Stimulated activated CD8-positive, alpha-beta memory T cell treated with anti-CD3 and anti-CD28 coated beads, Interleukin-4, amount 100 ng/mL, for 1 hour (primary cell): ENCODE measurements at places on chromosomes 11 and 22.

- DNase-seq: no peak
Measured at GRCh38 chr22:46758867-46759290, 3.6 kb upstream of the TBC1D22A start.

- DNase-seq: no peak
Measured at GRCh38 chr11:65719871-65720210, 757 bp downstream of the RNASEH2C start.

GRCh38 chr22:41178425-41178975 is 26.6 kb upstream of the L3MBTL2 start:
- no peak for DNase-seq

DNA sequence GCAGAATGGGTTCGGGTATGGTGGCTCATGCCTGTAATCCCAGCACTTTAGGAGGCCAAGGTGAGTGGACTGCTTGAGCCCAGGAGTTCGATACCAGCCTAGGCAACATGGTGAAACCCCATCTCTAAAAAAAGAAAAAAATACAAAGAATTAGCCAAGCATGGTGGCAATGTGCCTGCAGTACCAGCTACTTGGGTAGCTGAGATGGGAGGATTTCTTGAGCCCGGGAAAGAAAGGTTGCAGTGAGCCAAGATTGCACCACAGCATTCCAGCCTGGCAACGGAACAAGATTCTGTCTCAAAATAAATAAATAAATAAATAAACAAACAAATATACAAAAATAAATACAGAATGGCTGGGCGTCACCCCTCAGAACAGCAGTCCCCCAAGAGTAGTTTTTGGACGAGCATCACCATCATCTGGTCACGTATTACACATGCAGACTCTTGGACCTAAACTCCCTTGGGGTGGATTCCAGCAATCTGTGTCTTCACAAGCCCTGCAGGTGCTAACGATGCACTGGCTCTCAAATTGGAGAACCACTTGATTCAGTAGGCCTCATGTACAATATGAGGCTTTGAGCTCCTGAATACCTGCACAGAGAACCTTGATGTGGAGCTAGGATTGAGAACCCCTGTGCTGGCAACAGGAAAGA is 33.5 kb downstream of the CLMP start:
- DNase-seq: no peak

DNA sequence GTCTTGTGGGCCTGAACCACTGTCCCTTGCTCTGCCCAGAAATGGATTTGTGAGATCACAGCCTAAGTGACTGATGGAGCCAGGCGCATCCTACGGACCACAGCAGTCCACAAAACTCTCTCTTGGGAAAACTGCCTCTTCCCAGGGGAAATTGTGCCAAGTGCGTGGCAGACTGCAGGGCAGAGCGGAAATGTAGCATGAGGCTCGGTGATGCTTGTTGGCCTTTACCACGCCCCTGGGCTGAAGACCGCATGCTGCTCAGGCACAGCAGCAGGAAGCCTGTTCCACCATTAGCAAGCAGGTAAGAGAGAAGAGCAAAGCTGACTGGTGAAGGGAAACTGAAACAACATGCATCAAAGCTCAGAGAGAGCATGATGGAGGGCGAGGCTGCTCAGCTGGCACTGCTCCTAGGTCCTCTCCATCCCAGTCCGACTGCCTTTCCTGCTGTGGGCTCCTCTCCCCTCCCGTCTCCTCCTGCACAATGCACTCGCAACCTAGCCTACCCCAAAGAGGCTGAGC is 26.5 kb upstream of the SCARF2 start:
- DNase-seq: peak; percentile 23

DNA sequence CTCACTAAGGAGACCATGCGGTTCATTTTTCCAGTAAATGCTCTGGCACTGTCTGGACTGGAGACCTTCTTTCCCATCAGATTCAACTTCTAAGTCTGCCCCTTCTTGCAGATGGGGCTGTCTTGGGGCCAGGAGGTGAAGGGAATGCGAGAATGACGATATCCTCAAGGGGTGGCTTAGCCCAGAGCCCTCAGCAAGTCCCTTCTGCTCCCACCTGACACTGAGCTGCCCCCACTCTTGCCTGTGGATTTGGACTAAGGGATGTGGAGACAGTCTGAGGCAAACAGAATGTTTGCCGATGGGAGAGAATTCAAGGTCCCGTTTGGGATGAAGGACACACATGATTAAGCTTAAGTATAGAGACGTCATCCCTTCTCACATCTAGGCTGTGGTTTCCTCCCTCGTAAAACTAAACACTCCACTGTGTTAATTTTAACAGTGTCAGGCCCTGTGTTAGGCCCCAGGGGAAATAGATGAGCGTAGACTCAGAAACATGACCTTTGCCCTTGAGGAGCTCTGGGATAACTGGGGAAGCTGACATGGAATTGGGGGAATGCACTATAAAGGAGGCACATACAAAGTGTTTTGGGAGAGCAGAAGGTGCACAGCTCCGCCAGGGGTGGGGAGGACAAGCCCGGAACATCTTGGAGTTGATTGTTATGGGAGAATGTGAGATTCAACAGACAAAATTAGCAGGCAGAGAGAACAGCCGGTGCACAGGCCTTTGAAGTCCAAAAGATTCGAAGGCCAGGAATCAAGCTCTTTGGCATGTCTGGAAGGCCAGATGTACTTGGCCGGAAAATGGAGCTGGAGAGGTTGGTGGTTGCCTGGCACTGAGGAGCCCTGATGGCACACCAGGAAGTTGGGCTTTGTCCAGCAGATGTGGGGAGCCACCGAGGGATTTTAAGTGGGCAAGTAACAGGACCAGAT is 71.6 kb downstream of the ST3GAL4 start:
- DNase-seq: no peak

- no peak for DNase-seq
Measured at GRCh38 chr11:115652094-115652493, 147.9 kb upstream of the CADM1 start.

DNA sequence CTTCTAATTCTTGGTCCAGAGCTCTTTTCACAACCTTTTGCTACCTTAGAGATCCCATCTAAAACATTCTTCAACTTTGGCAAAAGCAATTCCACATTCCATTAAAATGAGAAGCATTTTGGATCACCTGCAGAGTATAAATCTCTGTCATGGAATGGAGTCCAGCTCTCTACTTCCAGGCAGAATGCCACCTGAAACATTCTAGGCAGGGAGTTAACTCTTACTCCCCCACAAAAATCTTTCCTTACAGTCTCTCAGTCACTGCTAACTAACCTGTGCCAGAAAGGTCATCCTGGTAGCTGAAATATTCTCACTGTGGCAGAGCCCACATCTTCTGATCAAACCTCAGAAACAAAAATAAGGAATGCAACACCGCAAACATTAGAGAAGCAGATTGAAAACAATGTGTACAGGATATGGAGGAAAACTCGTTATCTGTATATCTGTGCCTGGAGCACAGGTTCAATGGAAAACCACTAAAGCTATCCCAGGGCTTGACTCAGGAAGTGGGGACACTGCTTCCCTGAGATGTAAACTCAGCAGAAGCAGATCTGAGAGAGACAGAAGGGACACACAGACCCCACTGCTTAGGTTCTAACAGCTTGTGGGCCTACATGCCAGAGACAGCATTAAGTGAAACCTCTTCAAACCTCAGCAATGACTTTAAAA is 78.9 kb downstream of the KCNC1 start:
- no peak for DNase-seq

DNA sequence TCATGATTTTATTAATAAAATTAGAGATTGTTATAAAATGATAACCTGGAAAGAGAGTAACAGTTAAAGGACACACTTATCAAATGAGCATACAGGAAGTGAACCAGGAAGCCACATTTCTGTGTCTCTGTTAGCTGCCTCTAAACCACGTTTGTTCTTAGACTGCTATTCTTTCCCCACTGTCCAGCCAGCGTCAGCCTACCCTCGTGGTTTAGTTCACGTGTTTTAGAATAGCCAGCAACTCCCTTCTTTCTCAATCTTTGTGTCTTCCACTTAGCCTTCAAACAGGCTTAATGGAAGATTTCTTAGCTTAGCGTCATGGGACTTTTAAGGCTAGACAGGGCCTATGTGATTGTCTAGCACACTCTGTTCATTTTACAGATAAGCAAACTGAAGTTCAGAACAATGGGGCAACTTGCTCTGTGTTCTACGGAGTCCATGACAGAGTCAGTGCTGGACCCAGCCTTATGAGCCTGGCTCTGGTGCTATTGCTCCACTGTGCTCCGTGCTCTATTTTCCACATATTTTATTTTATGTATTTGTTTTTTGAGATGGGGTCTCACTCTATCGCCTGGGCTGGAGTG is 27.2 kb downstream of the GRAMD1B start:
- no peak for DNase-seq

DNA sequence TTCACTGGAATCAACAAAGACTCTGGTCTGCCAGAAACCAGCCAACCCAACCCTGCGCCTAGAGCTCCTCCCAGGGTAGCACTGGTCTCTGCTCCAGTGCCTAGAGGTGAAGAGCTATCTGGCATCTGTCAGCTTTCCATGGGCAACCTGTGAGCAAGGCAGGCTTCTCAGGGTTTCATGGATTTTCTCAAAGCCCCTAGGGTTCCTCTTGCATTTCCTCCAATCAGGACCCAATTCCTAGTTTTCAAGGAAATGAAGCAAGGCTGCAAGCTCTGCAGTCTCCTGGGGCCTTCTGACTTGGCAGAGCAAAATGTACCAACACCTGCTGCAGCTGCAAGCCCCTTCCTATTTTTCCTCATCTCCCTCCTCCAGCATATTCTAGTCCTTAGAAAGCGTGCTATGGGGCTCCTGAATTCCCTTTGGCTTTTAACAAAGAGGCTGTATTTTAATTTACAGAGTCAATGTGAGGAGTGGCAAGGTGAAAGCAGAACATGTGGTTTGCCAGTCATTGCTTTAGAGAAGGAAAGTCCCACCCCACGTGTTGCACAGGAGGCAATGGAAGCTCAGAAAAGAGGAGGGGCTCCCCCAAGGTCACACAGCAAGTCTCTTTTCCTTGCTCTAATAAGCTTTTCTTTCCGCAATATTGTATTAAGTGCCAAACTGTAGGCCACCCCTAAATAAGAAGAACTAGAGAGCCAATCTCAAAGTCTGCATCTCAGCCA is 33.0 kb upstream of the RIC3 start:
- DNase-seq: no peak

DNA sequence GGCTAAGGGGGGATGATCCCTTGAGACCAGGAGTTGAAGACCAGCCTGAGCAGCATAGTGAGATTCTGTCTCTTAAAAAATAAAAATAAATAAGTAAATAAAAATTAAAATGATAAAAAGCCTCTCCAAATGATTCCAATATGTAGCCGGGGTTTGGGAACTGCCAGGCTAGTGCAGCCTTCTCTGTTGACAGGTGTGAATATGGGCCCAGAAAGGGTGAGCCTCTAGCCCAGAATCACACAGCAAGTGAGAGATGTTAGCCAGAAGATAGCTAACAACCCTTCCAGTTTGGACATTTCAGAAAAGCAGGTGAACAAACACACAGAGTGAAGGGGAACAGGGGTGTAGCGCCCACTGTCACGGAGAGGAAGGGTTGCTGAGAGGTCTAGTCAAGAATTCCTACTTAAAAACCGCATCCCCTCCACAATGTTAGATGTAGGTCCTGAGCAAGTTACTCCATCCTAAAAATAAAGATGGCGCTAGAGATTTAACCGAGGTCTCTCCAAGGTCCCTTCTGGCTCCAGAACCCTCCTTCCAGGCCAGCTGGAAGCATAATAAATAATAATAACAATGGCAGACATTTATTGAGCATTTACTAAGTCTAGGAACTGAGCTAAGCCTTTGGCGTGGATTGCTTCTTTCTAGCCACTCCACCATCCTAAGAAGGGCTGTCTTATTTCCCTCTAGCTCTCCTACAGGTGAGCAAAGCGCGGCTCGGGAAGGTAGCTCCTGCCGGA is 51.6 kb downstream of the CYTH4 start:
- DNase-seq: no peak

DNA sequence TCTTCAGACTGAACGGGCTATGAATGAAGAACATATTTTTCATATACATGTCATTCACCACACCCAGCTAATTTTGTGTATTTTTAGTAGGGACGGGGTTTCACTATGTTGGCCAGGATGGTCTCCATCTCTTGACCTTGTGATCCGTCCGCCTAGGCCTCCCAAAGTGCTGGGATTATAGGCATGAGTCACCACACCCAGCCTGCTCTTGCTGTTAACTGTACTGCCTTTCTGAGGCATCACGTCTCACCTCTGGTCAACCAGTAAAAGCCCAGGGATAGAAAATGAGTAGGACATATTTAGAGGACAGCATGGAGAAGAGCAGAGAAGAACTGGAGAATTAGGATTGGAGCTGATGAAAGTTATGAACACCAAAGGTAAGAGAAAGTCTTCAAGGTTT is 55.6 kb downstream of the APOL3 start:
- DNase-seq: no peak

- DNase-seq: no peak
Measured at GRCh38 chr11:14971865-14972580, at the start of gene CALCA. TSS of gene CALCA (minus strand) at chr11:14972351. CDS start at chr11:14971192, 1,159 bp downstream.

GRCh38 chr22:27686534-27686933 is 115.0 kb downstream of the MN1 start:
- DNase-seq: no peak

- DNase-seq: no peak
Measured at GRCh38 chr22:26891429-26891828, 234.0 kb downstream of the MIAT start.

GRCh38 chr22:45886540-45886939 is 90.4 kb downstream of the WNT7B start:
- no peak for DNase-seq

DNA sequence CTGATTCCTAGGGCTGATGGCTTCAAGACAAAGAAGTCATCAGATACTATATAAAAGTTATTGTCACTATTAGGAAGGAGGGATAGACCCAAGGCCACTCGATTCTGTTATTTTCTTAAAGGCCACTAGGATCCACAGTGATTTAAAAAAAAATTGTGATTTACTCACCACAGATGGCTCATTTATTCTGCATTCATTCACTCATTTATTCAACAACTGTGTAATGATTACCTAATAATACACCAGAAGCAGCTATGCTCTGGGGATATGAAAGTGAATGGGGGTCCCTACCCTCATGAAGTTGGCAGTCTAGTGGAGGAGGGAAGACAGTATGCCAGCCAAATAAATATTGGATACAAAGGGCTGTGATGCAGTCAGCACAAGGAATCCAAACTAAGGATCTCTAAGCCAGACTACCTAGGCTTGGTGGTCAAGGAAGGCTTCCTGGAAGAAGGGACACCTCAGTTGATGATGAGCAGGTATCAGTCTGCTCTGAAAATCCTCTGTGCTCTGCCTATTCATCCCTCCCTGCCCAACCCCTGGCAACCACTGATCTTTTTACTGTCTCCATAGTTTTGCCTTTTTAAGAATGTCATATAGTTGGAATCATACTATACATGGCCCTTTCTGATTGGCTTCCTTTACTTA is 110.5 kb downstream of the NAT10 start:
- DNase-seq: no peak
